ENCODE measurements at places on chromosomes 4 and X. TPM values are rescaled to one million over a fixed set of nuclear protein-coding genes. Genes with fewer than 3 reads are reported as not detected.
A peak's percentile ranks its signal among the peaks of the same experiment; 100 is the strongest.

The RHOH gene
- total RNA-seq: 1.9 TPM

- H3K4me1 ChIP-seq: peaks cover 20% of the 10 kb centered on the region
- H3K4me3 ChIP-seq: no peak overlapping the region
- H3K36me3 ChIP-seq: peaks cover 77% of the 10 kb centered on the region
- H3K27me3 ChIP-seq: no peaks in the 10 kb centered on the region
These were observed 108.4 kb downstream of the KLHL8 start for GRCh38 chr4:87112063-87112462.

GRCh38 chr4:37693450-37694190 lies 7.4 kb upstream of the RELL1 start:
- no peaks in the 10 kb centered on the region for H3K27me3 ChIP-seq
- no peak for DNase-seq
- no peak overlapping the region for H3K27ac ChIP-seq
- no peak overlapping the region for H3K4me3 ChIP-seq
- H3K36me3 ChIP-seq: no peaks in the 10 kb centered on the region

GRCh38 chr4:138727731-138728130 lies 287.9 kb upstream of the NOCT start:
- no peak overlapping the region for H3K4me3 ChIP-seq
- no peaks in the 10 kb centered on the region for H3K27me3 ChIP-seq
- H3K36me3 ChIP-seq: no peaks in the 10 kb centered on the region
- DNase-seq: no peak

DNA sequence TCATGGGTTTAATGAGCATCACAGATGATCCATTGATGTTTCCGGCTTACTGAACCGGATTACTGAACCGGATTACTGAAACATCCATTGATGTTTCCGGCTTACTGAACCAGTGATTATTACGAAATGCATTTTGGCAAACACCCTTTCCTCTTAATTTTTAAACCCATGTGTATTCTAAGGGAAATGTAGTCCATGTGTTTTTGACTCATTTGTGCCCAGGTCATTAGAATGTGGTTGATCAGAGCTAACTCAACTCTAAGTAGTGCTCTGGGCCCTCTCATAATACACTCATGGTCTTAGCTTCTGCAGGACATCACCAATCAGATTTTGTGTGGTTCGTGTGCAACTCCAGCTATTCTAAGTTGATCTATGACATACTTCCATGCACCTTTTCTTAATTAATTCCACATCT lies 141.6 kb downstream of the SPATA18 start:
- H3K36me3 ChIP-seq: no peaks in the 10 kb centered on the region
- no peak for DNase-seq
- H3K4me3 ChIP-seq: no peak overlapping the region
- no peak overlapping the region for H3K27ac ChIP-seq

DNA sequence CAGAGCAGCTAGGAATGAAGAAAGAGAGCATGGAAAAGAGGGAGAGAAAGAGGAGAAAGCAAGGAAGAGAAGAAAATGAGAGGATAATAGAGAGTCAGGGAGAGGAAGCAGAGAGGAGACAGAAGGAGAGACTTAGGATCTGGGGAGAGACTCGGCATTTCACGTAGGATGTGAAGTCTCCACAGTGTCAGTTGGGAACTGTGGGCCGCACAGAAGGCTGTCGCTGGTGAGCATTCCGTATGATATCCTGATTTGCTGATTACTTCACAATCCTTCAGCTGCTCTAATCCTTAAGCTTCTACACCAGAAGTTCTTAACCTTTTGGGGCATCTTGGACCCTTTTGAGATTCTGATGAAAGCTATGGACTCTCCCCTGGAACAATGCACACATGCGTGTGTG lies 14.0 kb downstream of the NLGN3 start:
- no peaks in the 10 kb centered on the region for H3K4me1 ChIP-seq
- H3K4me3 ChIP-seq: no peak overlapping the region
- no peak overlapping the region for H3K27ac ChIP-seq

- H3K4me1 ChIP-seq: peaks cover 5% of the 10 kb centered on the region
- DNase-seq: peak; percentile 72
- peak overlapping the region; percentile 42 for H3K4me3 ChIP-seq
- no peaks in the 10 kb centered on the region for H3K36me3 ChIP-seq
- H3K27ac ChIP-seq: peak overlapping the region; percentile 60
These were observed 71.7 kb upstream of the HGFAC start for GRCh38 chr4:3369781-3370674.

GRCh38 chr4:175378372-175378771 lies 433.7 kb downstream of the GPM6A start:
- no peak overlapping the region for H3K27ac ChIP-seq
- no peaks in the 10 kb centered on the region for H3K27me3 ChIP-seq
- no peaks in the 10 kb centered on the region for H3K36me3 ChIP-seq
- H3K4me1 ChIP-seq: no peaks in the 10 kb centered on the region

The TKTL1 gene
- total RNA-seq: 13.4 TPM

DNA sequence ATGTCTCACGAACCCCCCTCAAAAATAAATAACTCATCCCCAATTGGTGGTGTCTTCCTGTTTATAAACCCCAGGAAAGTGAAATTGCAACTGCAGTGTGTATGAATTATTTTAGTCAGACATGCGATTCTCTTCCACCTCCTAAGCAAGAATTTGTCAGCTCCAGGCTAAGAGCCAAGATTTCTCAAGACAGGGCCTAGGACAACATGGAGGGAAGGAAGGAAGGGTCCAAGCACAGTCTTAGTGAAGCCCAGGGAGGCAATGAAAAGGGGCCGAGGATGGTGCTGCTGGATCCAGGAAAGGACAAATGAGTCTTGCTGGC lies 20.0 kb downstream of the SH3KBP1 start:
- no peak overlapping the region for H3K27ac ChIP-seq
- H3K4me1 ChIP-seq: peaks cover 30% of the 10 kb centered on the region
- no peaks in the 10 kb centered on the region for H3K36me3 ChIP-seq

- H3K36me3 ChIP-seq: no peaks in the 10 kb centered on the region
- no peak overlapping the region for H3K27ac ChIP-seq
- no peak overlapping the region for H3K4me3 ChIP-seq
- H3K4me1 ChIP-seq: no peaks in the 10 kb centered on the region
- no peak for DNase-seq
- H3K27me3 ChIP-seq: no peaks in the 10 kb centered on the region
These were observed 371.3 kb downstream of the GPM6A start for GRCh38 chr4:175440786-175441185.

The KLHL13 gene
- total RNA-seq: 14.2 TPM

The GC gene
- not detected for total RNA-seq

DNA sequence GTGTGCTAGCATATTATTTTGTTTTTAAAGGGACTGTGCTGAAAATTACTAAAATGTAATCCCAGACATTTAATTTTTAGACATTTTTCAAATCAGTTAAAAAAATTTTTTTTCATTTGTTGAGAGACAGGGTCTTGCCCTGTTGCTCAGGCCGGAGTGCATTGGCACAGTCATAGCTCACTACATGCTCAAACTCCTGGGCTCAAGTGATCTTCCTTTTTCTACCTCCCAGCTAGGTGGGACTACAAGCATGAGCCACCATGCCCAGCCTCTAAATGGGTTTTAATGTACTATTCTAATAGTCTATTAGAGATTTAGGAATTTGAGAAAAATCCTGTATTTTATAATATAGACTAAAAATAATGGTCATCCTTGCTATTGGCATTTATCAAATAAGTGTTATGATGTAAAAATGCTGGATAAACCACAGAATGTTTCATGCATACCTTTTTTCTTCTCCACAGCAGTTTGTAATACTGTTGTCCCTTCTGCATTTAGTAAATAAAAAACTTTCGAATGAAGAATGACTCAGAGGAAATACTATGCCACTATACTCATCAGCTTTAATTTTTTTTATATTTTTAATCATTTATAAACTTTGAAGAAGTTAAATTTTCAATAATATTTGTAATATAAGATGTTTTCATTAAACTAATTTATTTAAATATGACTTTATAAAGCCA lies 29.9 kb downstream of the CPEB2 start:
- no peak for DNase-seq
- H3K27me3 ChIP-seq: no peaks in the 10 kb centered on the region
- no peak overlapping the region for H3K4me3 ChIP-seq
- H3K4me1 ChIP-seq: peaks cover 42% of the 10 kb centered on the region
- H3K36me3 ChIP-seq: peaks cover 15% of the 10 kb centered on the region

DNA sequence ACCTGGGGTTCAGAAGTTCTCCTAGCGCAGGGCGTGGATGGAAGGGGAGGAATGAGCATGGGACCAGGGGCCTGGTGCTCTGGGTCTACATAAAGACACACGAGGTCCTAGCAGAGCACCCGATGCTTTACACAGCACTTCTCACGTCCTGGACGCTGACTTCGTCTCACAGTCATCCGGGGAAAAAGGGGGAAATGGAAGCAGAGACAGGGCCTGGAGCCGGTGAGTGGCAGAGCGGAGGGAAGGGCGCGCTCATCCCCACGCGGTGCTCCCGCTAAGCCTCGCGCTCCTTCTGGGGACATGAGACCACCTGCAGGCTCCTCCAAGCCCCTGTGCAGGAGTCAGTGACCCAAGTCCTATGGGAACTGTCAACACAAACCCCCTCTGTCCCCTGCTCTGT lies 157.7 kb downstream of the AFAP1 start:
- H3K36me3 ChIP-seq: no peaks in the 10 kb centered on the region
- peak overlapping the region; percentile 78 for H3K27ac ChIP-seq
- H3K27me3 ChIP-seq: no peaks in the 10 kb centered on the region
- DNase-seq: no peak
- peaks cover 20% of the 10 kb centered on the region for H3K4me1 ChIP-seq

GRCh38 chr4:118400356-118400755 lies 47.6 kb upstream of the PRSS12 start:
- H3K4me3 ChIP-seq: no peak overlapping the region
- H3K27ac ChIP-seq: no peak overlapping the region
- no peaks in the 10 kb centered on the region for H3K36me3 ChIP-seq

GRCh38 chr4:11831739-11832138 lies 403.0 kb upstream of the HS3ST1 start:
- no peaks in the 10 kb centered on the region for H3K36me3 ChIP-seq
- no peak overlapping the region for H3K4me3 ChIP-seq
- no peak for DNase-seq
- H3K27me3 ChIP-seq: no peaks in the 10 kb centered on the region

The NDP gene
- not detected for total RNA-seq

The H2BW2 gene
- total RNA-seq: not detected

DNA sequence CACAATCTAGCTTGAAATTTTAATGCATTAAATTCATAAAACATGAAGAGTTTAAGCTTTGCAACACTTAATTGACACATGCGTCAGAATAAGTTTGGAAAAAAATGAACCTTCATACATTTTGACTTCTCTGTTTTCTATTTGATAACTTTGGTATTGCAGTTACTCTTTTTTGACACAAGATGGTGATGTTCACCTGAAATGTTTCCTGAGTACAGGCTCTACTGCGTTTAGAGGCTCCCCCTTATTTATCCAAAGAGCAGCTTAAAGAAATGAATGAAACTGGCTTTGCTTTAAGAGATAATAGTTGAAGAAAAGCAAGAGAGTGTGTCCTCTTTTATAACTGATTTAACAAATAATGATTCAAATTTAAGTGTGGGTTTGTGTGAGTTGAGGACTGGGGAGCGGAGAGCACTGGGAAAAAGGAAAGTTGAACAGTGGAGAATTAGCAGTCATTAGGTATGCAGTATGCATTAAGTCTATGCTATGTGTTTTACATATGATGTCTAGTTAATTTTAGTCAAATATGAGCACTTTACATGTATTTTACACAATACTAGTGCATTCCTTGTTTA lies 180.6 kb upstream of the NUDT6 start:
- no peaks in the 10 kb centered on the region for H3K27me3 ChIP-seq
- no peak overlapping the region for H3K27ac ChIP-seq
- no peak overlapping the region for H3K4me3 ChIP-seq
- H3K36me3 ChIP-seq: no peaks in the 10 kb centered on the region
- DNase-seq: no peak
- no peaks in the 10 kb centered on the region for H3K4me1 ChIP-seq

- no peak overlapping the region for H3K27ac ChIP-seq
- no peaks in the 10 kb centered on the region for H3K27me3 ChIP-seq
- DNase-seq: no peak
These were observed 77.1 kb upstream of the RXFP1 start for GRCh38 chr4:158444621-158445020.

The FRG2 gene
- total RNA-seq: not detected

The ALPK1 gene
- total RNA-seq: 3.2 TPM

DNA sequence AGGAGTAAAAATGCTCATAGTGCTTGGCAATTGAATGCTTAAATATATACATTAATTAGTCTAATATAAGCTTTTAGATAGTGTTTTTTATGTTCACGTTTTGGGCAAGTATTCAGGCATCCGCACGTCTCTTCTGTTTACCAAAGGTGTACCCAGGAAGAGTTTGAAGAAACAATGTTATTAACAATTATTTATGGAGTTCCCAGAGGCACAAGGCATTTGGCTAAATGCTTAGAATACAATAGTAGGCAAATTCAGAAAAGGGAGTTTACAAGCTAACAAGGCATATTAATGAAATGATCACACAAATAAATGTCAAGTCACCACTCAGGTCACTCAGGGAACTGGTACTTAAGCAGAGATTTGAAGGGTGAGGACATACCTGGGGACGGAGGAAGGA lies 294.8 kb downstream of the TENM3 start:
- no peak overlapping the region for H3K27ac ChIP-seq
- H3K27me3 ChIP-seq: no peaks in the 10 kb centered on the region
- no peak for DNase-seq
- H3K4me3 ChIP-seq: no peak overlapping the region
- no peaks in the 10 kb centered on the region for H3K36me3 ChIP-seq

DNA sequence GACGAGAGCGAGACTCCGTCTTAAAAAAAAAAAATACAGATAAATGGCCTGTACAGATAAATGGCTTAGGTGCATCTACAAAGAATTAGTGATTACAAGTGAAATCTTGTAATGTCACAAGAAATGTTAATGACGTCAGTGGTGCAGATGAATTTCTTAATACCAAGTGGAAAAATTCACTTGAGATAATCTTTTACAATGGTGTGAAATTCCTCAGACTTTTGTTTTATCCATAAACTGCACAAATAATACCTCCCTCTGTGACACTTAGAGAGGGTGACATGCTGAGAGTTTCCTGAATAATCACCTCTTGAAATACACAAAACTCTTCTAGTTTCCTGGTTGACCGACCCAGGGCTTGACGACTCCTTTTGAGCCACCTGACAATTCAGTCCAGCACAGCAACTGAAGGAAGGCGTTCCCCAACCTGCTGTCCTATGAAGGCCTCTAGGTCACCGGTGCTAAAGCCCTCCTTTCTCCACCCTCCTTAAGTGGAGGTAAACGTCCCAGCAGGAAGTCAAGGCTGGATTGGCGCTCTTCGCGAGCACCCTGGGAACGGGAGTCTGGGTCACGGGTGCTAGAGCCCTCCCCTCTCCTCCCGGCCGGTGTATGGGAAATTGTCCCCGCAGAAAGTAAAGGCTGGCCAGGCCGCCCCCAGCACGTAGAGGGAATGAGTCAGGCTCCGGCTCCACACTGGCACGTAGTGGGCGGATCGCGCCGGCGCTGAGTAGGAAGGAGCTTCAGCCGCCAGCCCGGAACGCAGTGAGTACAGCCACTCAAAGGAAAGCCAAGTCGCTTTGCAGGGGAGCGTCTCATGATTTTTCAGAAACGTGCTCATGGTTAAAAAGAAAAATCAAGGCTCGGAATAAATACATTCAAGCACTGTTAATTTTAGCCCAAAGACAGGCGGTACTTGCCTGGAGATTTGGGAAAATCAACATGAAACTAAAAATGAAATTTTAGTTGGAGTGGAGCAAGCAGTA lies at the start of gene TMEM144:
TSS of gene TMEM144 (plus strand) at position 662 of the 983 bp plus-strand sequence. CDS start 2,182 bp downstream, outside the sequence.
- no peaks in the 10 kb centered on the region for H3K36me3 ChIP-seq
- peaks cover 8% of the 10 kb centered on the region for H3K4me1 ChIP-seq
- peak within 1 kb of the TSS; percentile 91 for H3K27ac ChIP-seq
- peak; percentile 93 for DNase-seq
- H3K27me3 ChIP-seq: no peaks in the 10 kb centered on the region
- H3K4me3 ChIP-seq: peak within 1 kb of the TSS; percentile 54

The XPNPEP2 gene
- 0.70 TPM for total RNA-seq

Data from heart left ventricle (tissue), 16 donors.